HAP-1 (cell line): ENCODE measurements at places on chromosomes 16 and 17.

DNA sequence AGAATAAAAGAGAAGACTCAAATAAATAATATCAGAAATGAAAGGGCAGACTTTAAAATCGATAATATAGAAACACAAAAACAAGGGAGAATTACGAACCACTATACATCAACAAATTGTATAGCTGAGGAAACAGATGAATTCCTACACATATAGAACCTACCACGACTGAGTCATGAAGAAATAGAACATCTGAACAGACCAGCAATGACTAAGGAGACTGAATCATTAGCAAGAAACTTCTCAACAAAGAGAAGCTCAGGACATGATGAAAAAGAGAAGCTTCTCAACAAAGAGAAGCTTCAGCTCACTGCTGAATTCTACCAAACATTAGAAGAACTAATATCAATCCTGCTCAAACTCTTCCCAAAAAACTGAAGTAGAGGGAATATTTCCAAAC, 255.9 kb downstream of the CEP112 start:
- DNase-seq = no peak

- DNase-seq = no peak
Measured at GRCh38 chr16:51228097-51228659, 77.1 kb upstream of the SALL1 start.

- no peak for DNase-seq
Measured at GRCh38 chr17:47897561-47897960, 1.5 kb downstream of the SP2 start.

DNA sequence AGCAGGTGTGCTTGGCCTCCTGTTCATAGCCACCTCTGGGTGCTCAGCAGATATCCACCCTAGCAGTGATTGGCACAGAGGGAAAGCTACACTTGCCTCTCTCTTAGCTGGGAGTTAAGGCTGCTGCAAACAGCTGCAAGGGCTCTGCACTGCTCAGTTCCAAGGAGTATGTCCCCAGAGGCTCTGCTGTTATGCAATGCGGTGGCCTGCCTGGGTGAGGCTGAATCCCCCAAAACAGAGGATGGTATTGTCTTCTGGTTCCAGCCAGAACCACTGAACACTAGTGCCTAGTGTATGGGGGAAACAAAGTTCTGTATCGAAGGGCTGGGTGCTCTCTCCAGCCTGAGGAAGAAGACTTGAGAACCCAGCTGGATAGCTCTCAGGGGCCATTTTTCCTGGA, 16.8 kb downstream of the TMEM94 start:
- no peak for DNase-seq

DNA sequence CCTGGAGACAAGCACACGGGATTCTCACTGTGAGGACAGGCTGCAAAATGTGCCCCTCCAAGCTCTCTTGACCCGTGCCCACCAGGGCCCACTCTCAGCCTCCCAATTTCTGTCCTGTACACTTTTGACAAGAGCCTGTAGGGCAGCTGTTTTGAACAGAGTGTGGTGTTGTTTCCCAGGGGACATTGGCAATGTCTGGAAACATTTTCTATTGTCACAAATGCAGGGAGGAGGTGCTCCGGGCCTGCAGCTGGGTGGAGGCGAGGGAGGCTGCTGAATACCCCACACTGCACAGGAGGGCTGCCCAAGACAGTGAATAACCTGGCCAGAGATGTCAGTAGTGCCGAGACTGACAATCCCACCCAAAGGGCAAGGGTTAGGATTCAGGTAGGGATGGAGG, 10.5 kb downstream of the CEP295NL start:
- no peak for DNase-seq

GRCh38 chr16:83951544-83951943, 1.5 kb upstream of the OSGIN1 start:
- no peak for DNase-seq
